Mesendoderm (in vitro differentiated cells): ENCODE measurements at places on chromosomes 6 and 20.

DNA sequence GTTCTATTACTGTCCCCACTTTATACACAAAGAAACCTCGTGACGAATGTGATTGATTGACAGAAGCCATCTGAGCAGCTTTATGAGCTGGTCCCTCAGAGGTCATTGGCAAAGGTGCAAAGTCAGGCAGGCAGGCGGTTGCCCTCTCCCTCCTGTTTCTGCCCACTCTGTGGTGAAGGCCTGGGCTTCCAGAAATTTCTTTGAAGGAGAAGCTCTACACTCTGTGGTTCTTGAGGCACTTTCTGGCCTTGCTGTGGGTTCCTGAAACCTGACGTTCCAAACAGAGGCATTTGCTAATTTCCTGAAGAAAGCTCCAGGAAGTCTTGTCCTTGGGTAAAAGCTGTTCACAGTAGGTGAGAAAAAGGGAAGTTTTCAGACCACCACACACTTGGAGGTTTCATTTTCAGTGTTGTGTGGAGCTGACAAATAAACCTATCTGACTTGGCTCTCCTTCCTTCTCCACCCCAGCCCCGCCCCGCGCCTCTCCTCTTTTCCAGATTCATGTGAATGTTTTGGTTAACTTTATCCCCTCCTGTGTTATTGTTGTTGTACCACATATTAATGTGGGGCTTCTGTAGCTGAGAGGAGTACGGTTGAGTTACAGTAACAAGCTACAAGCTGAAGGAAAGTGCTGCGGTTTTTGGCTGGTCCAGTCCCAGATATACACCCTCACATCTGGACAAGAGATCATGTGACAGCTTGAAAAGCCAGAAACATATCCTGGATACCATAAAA, 274.1 kb downstream of the CLIC5 start:
- no peak for DNase-seq

DNA sequence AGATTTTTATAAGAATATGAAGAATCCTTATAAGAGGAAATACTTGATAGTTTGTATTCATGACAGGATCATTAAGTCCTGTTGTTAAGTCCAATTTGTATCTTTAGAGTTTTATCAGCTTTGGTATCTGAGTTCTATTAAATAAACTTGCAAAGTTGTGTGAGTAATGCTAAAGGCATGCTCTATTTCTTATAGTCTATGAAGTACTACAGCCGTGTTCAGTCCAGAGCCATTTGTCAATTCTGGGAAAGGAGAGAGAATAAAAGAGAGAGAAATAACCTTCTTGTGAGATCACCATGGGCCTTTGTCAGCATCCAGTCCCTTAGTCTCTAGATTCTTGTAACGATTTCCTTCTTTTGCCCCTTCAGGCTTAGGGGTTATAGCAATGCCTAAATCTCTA, 181.2 kb upstream of the POU3F2 start:
- DNase-seq: no peak

- DNase-seq: no peak
These were observed 115.6 kb upstream of the CDYL start for GRCh38 chr6:4660377-4661321.

- no peak for DNase-seq
These were observed 7.2 kb downstream of the FUCA2 start for GRCh38 chr6:143504369-143504768.

DNA sequence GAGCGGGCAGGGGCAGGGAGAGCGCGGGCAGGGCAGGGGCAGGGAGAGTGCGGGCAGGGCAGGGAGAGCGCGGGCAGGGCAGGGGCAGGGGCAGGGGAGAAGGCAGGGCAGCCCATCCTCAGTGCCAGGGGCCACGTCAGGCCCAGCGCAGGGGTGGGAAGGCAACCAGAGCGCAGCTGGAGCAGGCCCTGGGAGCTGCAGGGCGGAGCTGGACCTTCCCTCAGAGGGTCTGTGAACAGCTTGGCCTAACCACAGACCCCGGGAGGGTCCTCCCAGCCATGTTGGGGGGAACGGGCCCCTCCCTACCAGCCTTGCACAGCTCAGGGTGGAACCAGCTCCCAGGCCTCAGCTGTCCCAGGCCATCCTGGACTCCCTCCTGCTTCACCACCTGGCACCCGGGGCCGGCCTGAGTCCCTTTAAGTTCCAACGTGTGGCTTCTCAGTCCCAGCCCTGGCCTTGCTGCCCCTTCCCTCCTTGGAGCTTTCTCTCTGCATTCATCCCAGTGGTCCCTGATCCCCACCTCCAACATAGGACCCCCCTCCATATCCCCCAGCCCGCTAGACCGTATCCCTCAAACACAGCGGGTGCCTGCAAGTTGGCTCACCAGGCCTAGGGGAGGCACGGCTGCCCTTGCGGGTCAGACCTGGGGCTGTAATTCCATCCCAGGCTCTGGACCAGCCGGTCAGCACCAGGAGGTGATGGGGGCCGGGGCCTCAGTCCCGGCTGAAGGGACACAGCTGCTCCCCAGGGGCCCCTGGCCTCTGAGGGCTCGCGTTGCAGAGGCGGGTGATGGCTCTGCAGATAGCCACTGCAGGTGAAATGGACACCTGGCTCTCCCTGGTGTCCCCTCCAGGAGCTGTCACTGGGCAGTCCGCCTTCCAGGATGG, 5.6 kb upstream of the ZBTB46 start:
- no peak for DNase-seq

DNA sequence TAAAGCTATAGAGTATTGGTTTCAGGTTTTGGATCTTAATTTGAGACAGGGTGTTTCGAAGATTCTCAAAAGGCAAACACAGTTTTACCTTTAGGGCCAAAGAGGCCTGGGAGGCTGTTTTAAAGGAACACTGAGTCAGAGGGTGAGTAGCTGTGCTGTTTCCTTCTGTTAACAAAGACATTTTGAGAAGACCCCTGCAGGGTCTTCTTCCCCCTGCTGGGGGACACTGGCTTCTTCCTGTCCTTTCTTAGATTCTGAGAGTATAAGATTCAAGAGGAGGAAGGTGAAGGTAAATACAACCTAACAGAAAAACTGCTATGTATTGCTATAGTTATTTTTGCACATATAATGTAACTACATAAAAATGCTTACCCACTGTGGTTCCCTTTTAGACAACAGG, 19.0 kb downstream of the HS3ST5 start:
- DNase-seq: peak; percentile 77

GRCh38 chr6:57006101-57006500, 40.4 kb upstream of the KIAA1586 start:
- DNase-seq: no peak

- DNase-seq: no peak
These were observed 151.2 kb downstream of the RFX6 start for GRCh38 chr6:117028256-117028655.

DNA sequence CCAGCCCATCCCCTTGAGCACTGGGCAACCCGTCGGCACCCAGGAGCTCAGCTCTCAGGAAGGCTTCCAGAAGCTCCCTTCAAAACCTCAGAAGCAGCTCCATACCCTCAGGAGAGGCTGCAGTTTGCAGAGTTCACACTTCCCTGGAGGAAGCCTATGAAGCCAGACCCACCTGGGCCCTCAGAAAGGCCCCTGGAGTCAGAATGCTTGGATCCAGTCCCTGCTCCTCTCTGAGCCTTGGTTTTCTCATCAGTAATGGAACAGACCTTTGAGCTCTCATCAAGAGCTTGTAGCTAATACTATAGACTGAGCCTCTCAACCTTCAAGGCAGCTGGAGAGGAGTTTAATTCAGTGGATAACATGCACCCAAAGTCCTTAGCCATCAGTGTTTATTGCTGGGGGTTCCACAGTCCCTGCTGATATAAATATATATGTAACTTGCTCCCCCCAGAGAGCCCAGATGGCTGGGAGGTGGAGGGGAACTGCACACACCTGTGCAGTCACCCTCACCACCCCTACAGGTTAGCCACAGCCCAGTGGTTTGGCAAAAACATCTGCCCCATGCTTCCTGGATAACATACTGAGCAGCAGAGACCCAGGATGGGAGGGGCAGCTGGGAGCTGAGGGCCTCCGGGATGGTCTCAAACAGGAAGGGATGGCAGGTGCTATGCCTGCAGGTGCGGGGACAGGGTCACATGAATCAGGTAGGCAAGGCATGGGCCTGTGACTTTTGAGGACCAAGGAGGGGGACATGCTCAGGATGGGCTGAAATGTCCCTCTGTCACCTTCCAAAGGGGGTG, 120.1 kb downstream of the SNX5 start:
- DNase-seq: no peak

GRCh38 chr6:109331081-109331480, 51.2 kb downstream of the CD164 start:
- DNase-seq: no peak

- DNase-seq: no peak
These were observed 244.1 kb downstream of the TFAP2A start for GRCh38 chr6:10170816-10171215.

DNA sequence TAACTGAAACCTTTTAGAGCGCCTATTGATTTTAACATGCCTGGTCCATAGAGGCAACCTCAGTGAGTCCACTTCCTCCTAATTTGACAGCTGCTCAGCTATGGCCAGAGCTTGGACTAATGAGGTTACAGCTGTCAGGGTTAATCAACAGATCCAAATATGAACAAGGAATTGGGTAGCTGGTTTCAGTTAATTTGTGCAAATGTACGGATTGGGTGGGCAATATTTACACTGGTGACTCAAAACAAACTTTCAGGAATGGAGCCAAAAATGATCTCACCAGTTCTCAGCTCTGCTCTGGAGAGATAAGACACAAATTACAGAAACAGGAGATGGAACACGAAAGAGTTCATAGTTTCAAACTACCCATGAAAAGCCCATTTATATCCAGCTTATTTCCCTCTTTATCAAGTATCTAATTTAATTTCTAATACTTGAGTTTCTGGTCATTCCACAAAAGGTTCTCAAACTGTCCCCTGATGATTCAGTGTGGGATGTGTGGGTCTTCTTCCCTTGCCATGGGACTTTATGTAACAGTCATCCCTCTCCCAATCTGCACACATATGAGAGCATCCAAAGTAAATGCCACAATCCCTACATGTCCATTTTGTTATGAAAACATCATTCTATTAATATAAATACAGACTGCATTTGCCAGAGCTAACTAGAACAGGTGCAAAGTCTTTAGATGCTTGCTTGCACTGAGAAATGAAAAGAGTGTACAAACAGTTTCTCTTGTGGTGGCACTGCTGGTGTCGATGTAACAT, 149.9 kb downstream of the RPS12 start:
- no peak for DNase-seq

DNA sequence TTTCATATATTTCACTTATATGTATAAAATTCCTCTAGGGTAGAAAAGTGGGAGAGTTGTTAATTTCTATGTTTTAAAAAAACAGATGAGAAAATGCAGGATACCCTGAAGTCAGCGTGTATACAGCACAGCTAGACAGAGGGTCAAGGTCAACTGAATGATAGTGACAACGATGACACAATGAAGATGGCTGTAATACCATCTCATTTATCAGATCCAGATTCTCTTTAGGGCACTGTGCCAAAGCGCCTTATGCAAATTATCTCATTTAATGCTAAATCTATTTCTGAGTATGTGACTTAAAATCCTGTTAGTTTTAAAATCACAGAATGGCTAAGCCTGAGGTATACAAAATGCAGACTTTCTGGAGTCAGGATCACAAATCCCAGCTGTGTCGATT, 431.4 kb upstream of the RUNX2 start:
- no peak for DNase-seq

GRCh38 chr6:43972913-43973300, 154.3 kb downstream of the MRPL14 start:
- DNase-seq: no peak

GRCh38 chr6:17200395-17200794, 80.8 kb upstream of the RBM24 start:
- peak; percentile 92 for DNase-seq

- DNase-seq: no peak
These were observed 214.3 kb downstream of the OGFRL1 start for GRCh38 chr6:71502956-71503355.

DNA sequence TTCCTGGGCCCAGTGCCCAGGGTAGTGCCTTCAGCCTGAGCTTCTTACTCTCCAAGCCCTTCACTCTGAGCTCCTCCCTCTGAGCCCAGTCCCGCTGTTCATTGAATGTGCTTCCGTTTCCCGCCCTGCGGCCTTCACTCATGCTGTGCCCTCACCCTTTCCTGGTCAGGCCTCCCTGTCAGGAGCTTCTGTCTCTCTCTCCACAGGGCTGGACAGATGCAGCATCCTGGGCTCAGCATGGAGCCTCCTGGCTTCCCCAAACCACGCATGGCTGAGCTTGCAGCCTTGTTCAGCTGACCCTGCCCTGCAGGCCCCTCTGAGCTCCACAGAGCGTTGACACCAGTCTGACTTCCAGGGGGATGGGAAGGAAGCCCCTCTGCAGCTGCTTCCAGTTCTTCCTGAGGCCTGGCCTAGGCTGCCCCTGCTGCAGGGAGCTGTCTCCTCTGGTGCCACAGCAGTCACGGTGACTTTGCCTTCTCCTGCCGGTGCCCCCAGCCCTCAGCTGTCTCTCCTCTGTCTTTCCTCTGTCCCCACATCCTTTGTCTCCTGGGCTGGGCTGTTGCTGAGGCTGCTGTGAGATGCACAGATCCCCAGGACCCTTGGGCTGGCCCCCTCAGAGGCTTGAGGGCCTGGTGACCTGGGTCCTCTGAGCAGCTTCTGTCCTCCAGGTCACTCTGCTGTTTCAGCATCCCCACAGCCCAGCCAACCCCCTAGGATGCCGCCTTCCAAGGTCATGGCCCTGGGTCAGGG, 7.9 kb upstream of the MYT1 start:
- DNase-seq: no peak

DNA sequence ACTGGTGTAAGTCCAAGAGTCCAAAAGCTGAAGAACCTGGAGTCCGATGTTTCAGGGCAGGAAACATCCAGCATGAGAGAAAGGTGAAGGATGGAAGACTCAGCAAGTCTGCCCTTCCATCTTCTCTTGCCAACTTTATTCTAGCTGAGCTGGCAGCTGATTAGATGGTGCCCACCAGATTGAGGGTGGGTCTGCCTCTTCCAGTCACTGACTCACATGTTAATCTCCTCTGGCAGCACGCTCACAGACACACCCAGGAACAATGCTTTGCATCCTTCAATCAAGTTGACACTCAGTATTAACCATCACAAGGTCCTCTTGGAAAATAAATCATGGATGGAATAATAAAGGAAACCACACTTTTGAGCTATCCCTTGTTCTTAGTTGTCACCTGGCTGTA, 121.2 kb downstream of the MAP3K7 start:
- DNase-seq: no peak

DNA sequence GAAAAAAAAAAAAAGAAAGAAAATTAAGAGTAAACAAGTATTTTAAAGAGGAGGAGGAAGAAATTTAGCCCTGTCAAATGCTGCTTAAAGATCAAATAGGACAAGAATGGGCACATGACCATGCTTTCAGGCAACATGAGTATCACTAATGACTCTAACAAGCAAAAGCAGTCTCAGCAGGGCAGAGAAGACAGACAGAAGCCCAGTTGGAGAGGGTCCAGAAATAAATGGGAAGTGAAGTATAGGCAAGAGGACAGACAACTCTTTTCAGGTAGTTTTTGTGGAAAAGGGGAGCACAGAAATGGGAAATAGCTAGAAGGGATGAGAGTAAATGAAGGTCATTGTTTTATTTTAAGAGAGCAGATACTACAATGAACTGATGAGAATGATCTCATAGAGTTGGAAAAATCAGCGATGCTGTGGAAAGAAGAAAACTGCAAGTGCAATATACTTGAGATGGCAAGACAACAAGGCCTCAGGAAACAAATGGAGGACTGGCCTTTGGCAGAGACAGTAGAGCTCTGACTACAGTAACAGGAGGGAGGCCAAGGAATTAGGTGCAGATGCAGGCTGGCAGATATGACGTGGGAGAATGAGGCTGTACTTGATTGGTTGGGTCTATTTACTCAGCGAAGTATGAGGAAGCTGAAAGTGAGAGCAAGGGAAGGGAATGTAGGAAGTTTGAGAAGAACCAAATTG, 40.3 kb downstream of the KIF6 start:
- peak; percentile 29 for DNase-seq

- DNase-seq: no peak
These were observed 4.6 kb downstream of the TFAP2D start for GRCh38 chr6:50717734-50718457.
